ENCODE measurements at places on chromosomes 12 and 14.

DNA sequence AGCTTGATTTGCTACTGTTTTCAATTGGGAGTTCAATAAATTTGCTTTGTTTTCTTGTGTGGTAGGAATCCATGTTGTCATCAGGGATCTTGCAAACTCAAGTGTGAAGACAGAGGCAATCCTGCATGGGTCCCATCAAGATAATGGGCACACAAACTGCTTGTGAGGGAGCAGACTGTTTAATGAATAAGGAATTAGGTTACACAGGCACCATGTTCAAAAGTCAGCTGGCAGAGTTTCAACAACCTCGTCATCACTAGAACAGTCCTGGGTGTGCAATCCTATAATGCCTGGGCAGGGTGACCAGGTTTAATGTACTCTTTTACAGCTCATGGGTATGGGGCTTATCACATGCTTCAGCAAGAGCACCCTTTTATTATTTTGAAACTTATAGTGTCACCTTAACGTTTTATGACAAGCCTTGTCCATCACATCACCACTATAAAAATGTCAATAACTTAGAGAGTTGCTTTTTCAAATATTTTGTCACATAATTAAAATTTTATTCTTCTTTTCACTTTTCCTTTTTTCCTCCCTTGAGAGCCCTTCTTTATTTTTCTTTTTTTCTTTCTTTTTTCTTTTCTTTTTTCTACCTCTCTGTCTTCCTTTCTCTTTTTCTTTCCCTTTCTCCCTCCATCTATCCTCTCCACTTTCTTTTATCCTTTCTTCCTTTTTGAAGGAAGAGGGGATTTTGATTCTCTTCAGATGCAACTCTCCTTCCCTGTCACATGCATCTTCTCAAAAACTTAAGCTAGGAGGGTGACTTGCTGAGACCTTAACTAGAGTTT is 252.2 kb upstream of the ATP2B1 start:
- no peak for DNase-seq

DNA sequence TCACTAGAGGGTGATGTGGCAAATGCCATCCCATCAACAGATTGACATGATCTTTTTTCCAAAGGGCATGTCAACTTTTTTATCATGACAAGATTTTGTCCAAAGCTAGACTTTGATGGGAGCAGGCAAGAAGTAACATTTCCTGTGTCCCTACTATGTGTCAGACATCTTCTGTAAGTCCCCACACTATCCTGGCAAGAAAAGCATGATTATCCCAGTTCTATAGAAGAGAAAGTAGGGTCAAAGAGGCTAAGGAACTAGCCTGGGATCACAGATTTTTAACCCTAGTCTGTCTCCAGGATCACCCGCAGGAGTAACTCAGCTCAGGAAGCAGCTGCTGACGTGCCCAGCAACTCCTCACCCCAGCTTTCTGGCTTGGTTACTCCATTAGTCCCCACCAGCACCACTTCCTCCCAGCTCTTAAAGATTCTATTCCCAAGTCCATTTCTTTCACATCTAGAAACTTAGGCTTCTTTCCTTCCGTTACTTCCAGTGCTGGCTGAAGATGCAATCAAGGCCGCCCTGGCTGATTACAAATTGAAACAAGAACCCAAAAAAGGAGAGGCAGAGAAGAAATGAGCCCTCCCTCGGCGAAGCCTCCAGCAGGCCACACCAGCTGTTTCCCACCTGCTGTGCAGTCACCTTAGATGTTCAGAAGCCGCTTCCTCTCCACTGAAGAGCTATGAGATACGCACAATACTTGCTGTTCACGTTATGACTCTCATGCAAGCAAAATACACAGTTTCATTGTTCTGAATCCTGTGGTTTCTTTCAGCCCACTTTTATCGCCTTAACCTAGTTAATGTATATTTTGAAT is 6.2 kb downstream of the ISCU start:
- DNase-seq, result no peak

- no peak for DNase-seq
Measured at GRCh38 chr12:132285991-132286681, 43.3 kb downstream of the GALNT9 start.

DNA sequence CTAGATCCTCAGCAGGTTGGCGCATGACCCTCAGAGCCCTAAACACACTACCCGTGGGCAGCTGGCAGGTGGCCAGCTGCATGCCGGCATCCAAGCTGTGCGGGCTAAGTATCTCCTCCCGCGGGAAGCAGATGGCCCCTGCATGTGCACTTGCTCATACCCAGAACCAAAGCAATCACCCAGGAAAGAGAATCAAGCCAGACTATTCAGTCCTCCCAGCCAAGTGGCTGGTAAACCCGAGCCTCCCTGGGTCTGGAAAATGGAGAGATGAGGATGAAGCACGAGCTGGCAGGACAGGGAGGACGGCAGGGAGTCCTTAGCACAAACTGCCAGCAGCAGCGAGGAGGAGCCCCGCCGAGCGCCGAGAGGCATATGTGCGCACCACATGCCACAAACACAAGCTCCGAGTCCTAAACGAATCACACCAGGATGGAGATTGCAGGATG is 139.7 kb downstream of the RIMBP2 start:
- DNase-seq, result no peak

- no peak for DNase-seq
Measured at GRCh38 chr12:51390457-51390856, 749 bp downstream of the GALNT6 start.

DNA sequence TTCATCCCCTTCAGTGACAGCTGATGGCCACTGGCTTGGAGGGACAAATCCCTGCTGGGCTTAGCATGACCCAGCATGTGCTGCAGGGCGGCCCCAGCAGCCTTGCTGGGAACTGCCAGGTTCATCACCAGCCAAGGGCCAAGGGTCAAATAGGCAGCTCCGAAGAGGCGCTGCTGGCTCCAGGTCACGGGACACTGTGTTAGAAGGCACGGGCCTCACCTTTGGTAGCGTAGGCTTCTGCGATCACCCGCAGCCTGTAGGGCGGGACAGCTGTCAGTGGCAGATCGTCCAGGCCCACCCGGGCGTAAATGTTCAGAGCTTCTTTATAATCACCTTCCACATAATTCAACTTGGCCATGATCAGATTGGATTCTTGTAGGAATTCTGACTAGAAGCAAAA is 35.7 kb downstream of the TTC7B start:
- DNase-seq, result no peak

DNA sequence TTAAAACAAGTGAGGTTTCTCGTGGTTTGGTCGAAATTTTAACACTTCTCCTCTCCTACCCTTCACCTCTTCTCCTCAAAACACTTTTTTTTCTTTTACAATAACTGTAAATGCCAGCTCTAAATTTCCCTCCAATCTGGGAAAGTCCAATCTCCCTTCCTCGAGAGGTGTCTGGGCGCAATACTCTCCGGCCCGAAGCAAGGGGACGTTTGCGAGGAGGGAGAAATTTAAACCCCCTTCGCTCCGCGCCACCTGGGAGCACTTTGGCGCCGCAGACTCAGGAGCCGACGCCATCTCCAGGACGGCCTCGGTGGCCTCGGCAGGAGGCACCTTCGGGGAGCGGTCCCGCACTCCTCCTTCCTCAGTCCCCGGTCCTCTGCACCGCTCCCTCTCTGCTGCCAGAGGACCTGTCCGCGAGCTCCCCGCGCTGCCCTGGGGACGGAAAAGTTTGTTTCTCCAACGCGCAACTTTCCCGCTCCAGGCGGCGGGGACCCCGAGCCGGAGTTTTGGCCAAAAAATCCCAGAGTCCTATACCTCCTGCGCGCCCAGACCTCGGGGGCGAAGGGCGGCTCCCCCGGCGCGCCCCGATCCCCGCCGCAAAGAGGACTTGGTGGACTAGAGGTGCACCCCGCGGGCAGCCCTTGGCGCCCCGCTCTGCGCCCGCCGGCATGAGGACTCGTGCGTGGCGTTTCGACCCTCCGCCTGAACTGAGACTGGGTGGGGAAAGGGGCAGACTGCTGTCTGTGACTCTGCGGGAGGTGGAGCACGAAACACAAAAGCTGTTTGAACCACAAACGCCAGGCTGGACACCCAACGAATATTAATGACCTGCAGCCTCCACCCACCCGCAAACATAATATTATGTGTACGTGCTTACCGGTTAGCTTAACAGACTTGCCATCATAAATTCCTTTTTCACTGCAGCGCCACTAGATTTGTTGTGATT is 95.2 kb upstream of the HMGA2 start:
- DNase-seq, result no peak

- DNase-seq, result no peak
Measured at GRCh38 chr12:43148691-43149090, 403.3 kb downstream of the ADAMTS20 start.

DNA sequence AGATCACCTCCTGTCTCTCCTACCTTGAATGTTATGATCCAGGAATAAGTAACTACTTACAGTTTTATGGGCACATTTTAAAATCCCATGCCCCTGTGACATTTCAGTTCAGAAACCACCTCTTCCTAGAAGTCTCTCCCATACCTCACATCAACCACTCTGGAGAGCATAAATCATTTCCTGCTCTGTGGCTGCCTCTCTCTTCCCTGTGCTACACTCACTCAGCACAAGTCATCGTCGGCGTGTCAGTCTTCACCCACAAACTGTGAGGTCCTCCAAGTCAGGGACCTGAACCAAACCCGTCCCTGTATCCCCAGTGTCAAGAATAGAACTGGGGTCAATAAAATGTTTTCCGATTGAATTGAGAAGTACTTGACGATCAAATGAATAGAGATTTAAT is 863.3 kb downstream of the BCL11B start:
- no peak for DNase-seq

GRCh38 chr14:102231476-102232347 is 73.3 kb downstream of the MOK start:
- no peak for DNase-seq

DNA sequence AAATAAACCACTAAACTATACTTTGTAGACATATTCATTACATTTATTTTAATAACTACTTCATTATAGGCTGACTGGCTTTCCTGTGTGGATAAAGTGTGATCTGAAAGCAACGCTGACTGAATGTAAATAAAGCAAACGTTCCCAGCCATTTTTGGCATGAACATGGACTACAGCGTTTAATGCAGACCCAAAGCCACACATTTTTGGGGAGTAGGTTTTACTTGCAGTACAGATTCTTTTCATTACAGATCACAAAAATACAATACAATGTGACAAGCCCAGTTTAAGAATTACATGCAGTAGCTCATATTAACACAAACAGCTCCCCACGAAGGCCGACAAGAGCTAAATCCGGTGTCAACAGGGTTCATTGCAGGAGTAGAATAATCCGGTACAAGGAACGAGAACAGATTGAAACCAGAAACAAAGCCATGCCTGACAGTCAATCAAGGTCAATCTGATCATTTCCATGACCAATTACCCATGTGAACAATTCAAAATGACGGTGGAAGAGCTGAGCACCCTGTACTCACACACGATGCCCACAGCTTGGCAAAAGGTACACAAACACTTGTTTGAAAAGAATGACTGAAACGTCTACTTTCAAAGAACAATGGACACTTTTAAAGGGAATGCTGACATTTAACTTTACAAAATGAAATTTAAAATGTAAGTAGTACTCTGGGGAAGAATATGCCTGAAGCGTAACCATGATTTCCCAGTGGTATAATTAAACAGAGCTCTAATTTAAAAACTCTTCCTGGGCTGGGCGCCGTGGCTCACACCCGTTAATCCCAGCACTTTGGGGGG is 5.3 kb downstream of the BAG5 start:
- no peak for DNase-seq

DNA sequence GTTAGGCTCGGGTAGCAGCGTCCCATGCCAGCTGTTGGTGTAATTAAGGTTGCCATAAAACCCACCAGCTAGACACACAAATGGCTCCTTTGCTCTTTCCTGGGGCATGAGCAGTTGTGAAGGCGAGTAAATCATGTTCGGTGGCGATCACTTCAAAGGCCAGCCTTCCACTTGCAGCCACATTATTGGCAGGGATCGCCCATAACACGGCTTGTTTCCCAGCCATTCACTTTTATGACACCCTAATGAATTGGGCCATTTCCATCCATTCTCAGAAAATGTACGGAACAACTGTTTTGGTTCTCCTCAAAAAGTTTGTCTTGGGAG is 63.4 kb downstream of the BEGAIN start:
- DNase-seq, result no peak

DNA sequence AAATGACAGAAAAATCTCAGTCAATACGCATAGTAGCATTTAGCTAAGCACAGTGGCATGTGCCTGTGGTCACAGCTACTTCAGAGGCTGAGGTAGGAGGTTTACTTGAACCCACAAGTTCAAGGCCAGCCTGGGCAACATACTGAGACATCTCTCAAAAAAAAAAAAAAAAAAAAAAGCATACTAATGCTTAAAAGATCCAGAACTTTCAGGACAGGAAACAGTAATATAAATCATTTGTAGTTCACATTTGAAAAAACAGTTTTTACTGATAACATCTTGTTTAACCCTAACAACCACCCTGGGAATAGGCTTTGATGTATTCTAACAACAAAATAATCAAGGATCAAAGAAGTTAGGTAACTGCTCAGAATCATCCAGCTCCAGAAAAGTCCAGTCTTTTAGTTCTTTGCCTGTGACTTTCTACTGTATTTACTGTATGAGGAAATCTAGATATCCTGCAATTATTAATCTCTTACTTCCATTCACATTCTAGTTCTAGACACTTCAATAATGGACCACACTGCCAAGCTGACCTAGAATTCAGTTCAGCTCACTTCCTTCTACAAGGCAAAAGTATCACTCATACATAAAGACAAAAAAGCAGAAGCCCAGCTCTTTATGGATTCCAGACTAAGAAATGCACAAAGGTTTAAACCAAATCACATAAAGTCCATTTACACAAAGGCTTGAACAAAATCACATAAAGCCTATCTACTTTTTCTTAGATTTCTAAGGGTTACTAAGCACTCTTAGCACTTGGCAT is 28.5 kb downstream of the PAWR start:
- no peak for DNase-seq

GRCh38 chr14:84707830-84708229 is 822.1 kb upstream of the FLRT2 start:
- no peak for DNase-seq

DNA sequence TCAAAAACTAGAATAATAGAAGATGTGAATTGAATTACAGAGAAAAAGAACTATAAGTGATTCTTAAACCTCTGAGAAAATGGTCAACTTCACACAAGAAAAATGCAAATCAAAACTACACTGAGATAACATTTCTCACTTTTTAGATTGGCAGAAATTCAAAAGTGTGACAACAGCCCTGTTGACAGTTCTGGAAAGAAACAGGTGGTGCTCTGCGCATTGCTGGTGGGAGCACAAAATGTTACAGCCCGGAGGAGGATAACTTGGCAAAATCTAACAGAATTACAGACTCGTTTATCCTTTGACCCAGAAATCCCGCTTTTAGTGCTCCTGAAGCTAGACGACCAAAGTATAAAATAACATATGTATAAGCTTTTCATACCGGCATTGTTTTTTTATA is 222.5 kb upstream of the CNTN1 start:
- no peak for DNase-seq

DNA sequence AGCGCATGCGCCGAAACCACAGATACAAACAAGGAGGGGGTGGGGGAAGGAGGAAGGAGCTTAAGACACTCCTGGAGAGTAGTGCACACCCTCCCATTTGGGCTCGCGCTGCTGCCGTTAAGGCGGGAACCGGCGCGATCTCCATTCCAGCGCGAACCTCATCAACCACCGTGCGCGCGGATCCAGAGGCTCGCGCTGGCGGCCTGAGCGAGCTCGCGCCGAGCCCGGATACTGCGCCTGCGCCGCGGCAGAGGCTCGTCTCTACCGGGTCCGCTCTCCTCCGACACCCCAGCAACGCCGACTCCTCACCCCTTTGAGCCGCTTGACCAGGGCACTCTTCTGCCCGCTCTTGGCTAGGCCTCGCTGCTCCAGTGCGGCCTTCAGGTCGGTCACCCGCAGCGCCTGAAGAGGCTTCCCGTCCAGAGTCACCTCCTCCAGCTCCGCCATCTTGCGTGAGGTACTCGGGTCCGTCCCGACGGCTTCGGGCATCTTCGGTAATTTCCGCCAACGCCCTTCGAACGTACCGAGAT is at the start of gene ACIN1:
TSS of gene ACIN1 (minus strand) at position 471 of the 530 bp plus-strand sequence. CDS start at position 447, 24 bp downstream.
- no peak for DNase-seq

- no peak for DNase-seq
Measured at GRCh38 chr12:29589286-29589820, 91.9 kb upstream of the OVCH1 start.
